ENCODE measurements at places on chromosomes 7 and 10.

GRCh38 chr7:22909917-22910316 lies 87.3 kb upstream of the TOMM7 start:
- DNase-seq, result no peak

GRCh38 chr7:50358041-50358705 lies 53.7 kb downstream of the IKZF1 start:
- no peak for DNase-seq

DNA sequence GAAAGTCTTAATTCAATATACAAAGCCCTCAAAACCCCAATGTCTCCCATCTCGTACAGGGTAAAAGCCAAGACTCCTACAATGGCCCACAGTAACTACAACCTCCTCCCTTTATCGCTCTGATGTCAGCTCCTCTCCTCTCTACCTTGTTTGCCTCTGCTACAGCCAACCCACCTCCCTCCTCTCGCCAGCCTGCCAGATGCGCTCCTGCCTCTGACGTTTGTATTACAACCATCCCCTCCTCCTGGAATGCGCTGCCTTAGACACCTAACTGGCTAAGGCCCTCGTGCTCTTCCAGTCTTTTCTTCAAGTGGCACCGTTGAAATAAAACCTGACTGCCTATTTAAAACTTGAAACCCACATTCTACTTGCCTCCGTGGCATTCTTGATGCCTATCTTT lies 115.3 kb upstream of the MYO3A start:
- no peak for DNase-seq

DNA sequence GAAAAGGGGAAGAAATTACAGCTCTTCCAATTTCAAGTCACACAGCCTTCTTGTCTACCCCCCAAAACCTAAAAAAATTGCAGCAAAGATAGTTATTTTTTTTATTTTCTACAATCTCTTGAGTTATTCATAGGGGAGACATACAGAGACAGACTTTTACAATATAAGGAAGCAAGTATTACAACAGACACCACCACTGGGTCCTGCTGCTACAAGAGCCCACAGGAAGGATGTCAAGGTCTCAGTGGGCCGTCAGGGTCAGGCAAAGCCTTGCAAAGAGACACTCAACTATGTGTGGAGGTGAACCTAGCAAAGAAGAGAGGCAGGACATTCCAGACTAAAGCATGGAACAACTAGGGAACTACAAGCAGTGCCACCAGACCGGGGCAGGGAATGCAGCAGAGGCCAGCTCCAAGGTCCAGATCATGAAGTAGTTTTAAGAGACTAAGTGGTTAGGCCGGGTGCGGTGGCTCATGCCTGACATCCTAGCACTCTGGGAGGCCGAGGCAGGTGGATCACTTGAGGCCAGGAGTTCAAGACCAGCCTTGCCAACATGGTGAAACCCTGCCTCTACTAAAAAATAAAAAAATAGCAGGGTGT lies 28.2 kb upstream of the ZCCHC24 start:
- DNase-seq, result no peak

GRCh38 chr7:91957823-91958222 lies 17.2 kb downstream of the AKAP9 start:
- DNase-seq, result no peak

- DNase-seq, result no peak
Observed at GRCh38 chr10:128398999-128399398, 272.8 kb upstream of the MKI67 start.

DNA sequence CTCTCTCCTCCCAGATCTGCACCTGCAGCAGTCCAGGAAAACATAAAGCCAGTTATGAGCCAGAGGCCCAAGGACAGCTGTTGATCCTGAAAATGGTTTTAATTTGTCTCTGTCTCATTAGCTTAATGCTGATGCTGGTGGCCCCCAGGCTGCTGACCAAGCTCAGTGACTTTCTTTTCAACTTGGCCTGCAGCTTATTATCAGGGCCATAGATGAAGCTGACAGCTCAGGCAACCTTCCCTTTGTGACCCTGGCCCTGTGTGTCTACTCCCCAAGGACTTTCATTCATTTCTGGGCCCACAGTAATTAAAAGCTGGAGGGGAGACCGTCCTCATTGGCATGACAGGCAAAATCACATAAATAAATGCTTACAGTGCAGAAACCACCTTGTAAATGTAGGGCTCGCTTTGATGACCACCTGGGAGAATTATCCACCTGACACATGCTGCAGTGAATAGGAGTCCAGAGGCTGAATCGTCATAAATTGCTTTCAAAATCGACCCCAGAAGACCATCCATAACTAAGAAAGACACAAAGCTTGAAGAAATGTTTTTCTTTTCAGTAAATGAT lies 138.5 kb downstream of the NPY start:
- no peak for DNase-seq

- DNase-seq, result peak; percentile 14
Observed at GRCh38 chr10:101438881-101439391, 85.0 kb downstream of the BTRC start.

- DNase-seq, result no peak
Observed at GRCh38 chr10:48442809-48443177, 136.3 kb downstream of the MAPK8 start.

DNA sequence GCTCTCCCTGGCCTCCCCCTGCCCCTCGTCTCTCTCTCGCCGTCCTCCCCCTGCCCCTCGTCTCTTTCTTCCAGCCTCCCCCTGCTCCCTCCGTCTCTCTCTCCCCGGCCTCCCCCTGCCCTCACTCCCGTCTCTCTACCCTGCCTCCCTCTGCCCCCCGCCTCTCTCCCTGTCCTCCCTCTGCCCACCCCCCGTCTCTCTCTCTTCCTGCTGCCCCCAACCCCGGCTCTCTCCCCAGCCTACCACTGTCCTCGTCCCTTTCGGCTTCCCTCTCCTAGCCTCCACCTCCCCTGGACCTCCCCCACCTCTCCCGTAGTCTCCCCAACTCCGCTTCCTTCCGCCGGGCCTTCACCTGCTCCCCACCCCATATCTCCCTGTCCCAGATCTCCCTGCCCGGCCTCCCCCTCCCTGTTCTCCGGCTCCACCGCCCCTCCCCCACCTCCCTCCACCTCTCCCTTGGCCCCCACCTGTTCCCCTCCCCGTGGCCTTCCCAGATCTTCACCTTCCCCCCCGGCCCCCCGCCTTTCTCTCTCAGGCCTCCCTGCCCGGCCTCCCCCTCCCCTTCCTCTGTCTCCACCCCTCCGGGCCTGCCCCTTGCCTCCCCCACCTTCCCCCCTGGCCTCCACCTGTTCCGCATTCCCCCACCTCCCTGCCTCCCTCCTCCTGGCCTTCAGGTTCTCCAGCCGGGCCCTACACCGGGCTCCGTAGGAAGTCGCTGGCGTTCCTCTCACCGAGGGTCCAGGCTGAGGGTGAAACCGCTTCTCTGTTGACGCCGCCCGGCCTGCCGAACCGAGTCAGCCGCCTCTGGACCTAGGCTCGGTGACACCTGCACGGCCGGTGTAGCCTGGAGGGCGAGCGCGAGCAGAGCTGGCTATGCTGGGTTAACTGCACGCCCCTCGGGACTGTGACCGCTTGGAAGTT lies 1.2 kb downstream of the GET4 start:
- DNase-seq, result no peak

- no peak for DNase-seq
Observed at GRCh38 chr10:109866995-109867635, 56.2 kb downstream of the XPNPEP1 start.
